ENCODE measurements at places on chromosomes 13 and 19.

DNA sequence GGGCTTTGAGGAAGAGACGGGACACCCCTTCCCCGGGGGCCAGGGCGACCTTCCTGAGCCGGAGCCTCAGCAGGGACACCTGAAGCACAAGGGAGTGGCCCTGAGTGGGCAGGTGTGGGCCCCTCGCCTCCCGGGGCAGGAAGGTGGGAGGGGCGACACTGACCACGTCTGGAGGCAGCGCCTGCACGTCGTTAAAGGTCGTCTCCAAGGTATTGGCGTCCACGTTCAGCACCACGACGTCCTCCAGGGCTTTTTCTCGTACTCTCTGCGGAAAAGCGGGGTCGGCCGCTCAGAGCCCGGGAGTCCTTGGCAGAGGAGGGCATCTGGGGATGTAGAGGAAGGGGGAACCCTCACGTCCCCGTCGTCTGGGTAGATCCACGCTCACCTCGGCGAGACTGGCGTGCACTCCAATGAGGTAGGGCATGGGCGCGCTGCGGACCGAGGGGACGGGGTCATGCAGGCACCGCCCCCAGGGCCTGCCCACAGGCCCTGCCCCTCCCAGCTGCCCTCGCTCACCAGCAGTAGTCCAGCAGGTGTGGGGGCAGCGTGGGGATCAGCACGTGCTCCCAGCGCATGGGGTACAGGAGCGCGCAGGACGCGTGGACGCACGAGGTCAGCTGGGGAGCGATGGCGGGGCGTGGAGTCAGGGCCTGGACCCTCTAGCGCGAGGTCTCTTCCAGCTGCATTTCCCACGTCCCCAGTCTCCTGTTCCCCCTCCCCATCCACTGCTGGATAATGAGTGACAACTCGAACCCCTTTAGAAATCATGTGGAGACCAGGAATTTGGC is 6.1 kb downstream of the DENND1C start:
- DNase-seq = no peak

DNA sequence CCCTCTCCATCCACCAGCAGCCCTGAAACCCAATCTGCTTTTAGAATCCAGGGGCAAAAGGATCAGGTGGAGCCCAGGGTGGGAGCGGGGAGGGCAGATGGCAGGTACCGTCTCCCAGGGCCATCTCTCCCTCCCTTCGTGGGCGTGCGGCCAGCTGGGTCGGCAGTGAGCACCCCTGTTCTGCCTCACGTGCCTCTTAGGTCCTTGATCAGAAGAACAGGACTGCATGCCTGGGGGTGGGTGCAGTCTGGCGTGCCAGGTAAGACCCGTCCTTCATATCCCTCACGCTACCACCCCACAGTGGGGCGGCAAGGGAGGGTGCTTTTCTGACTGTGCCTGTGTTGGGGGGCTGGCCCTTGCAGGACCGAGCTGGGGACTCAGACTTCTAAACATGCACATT is 2.0 kb downstream of the SLC8A2 start:
- DNase-seq = no peak

GRCh38 chr13:42777467-42777866 is 3.9 kb upstream of the FAM216B start:
- DNase-seq = no peak

DNA sequence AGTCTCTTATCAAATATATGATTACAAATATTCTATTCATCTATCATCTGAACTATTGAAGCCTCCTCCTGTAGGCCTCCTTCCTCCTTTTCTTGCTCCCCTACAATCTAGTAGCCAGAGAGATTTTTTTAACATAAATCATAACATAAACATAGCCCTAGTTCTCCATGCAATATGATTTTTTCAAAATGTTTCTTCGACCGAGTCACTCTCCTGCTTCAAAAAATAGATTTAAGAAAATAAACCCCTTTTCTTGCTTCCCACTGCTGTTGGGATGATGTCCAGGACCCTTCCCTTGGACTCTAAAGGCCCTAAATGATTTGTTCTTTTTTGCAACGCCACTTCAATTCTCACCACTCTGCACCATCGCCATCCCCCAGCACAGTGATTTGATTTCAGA is 319.7 kb upstream of the TSHZ3 start:
- no peak for DNase-seq

GRCh38 chr13:74171641-74172040 is 37.4 kb upstream of the KLF12 start:
- DNase-seq = no peak

- DNase-seq = no peak
These were observed 36.8 kb upstream of the ZNF681 start for GRCh38 chr19:23795462-23795861.

GRCh38 chr19:18852648-18853047 is 20.9 kb downstream of the UPF1 start:
- no peak for DNase-seq
